Erythroblast (primary cell): ENCODE measurements at places on chromosomes 5 and 9.

DNA sequence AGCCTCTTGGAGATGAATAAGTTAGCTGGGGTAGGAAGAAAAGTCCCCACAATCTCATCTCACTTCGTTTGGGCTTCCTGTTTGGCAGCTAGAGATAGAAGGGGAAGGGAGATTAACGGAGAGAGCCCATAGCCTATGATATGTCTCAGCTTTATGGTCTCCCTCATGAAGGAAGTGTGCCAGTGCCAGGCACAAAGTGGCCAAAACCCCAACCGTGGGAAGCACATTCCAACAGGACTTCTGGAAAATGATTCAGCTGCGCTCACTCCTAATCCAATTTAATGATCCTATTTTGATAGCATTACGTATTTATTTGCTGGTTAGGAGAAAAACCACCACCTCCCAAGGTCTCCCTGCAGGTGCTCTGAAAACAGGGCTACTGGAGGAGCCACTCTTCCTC is 303.1 kb upstream of the CLINT1 start:
- DNase-seq = no peak

DNA sequence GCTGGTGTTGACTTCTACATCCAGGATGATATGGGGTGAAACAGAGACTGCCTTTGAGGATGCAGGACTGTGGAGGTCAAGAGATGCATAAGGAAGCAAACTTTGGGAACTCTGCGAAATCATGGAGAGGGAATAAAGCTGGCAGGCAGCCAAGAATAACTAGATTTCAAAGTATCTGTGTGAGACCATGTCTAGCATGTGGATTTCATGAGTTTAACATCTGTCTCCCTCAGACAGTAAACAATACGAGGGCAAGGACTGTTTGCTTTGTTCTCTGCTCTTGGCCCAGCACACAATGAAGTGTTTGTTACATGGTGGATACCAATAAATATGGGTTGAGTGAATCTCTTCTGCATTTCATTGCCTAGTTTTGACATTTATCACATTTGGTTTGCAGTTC is 71.3 kb downstream of the RASEF start:
- DNase-seq = no peak

DNA sequence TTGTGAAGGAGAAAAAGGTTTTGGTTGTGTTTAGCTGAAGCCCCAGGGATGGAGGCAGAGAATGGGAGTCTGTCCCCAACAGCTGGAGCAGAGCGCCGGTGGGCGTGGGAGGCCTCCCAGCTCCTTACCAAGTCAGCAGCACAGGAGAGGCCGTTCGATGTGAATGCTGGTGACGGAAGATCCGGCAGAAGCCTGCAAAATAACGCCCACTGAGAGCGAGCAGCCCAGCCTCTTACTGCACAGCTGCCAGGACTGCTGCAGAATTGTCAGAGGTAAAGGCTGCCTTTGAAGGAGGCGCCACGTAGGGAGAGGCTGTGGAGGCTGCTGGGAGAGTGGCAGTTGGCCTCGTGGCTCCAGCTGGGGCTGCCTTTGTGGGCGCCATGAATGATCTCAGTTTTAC is 26.2 kb downstream of the ANGPTL2 start:
- DNase-seq = no peak

- no peak for DNase-seq
Measured at GRCh38 chr9:3827175-3827574, 301.4 kb upstream of the RFX3 start.

- no peak for DNase-seq
Measured at GRCh38 chr9:71079451-71079850, 42.0 kb downstream of the TRPM3 start.

DNA sequence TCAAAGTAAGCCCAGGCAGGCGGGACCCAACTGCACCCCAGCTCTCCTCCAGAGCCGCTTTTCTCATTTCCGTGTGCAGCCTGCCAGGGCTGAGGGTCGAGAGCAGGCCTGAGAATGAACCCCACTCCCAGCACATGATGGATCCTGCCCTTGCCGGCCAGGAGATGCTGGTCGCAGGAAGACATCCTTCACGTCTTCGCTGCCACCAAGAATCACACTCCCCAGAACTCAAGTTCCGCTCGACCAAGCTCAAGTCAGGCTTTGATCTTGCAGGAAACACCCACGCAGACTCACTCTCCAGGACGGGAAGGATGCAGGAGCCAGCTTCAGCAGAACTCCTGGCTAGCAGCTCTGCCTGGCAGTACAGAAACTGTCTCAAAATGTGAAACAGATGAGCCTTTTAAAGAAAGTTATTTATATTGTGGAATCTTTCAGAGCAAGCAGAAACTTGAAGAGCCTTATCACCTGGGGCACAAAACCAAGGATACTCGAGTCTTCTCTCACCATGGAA is 102.4 kb downstream of the ROR2 start:
- DNase-seq = no peak

DNA sequence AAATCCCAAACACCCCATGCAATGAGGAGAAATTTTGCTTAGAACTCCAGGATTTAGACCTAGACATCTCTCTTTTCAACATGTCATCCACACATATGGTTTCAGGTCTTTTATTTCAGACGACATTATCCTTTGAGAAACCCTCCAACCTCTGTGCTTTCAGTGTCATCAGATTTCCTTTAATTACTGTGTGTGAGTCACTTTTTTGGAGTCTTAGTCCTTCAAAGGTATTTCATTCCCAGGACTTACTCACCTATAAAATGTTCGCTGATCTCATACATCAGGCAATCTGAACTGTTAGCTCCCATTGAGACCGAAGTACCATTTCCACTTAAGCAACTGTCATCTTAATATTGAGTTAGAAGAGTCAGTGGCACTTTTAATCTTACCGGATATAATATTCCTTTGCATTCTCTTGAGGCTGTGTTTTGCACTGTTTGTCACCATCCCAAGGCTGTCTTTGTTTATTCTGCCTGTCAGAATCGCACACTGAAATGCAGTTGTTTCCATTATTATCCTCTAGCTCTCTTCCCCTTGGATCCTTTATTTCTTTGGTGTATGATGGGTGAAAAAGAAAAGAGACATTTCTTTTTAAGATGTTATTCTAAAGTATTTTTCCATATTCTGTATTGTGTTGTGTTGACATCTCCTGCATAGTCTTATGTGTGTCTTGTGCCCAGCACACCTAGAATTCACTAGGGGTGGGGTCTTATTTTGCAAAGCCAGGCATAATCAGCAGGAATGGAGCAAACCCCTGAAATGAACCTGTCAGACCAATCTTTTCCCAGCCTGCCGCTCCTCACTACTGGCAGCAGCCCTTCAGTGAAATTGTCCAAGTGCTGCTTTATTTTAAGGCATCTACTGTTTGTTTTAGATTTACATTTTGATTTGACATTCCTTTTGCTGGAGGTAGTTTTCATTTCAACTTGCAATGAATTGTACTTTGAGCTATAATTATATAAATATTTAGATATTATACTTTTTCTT is 155.4 kb downstream of the PAM start:
- DNase-seq = no peak

- DNase-seq = no peak
Measured at GRCh38 chr5:174501461-174502069, 222.8 kb upstream of the MSX2 start.

GRCh38 chr5:176379881-176380280 is 8.5 kb downstream of the NOP16 start:
- no peak for DNase-seq

DNA sequence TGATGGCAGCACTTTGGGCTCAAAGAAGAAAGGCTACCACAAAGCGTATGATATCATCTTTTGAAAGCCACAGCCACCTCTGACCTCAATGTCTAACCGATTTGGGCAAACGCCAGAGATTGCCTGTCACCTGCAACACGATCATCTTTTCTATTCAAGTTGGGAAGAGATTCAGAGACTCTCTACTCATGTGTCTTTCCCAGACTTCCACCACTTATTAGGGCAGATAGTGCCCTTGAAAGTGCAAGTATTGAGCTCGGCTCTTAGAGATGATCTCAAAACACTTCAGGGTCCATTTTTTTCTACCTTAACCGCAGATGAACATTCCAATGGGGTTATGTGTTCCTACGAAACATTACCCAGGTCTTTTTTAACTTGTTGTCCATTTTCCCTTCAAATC is 213.7 kb downstream of the DRD1 start:
- no peak for DNase-seq
